ENCODE measurements at places on chromosomes 1 and 21.

DNA sequence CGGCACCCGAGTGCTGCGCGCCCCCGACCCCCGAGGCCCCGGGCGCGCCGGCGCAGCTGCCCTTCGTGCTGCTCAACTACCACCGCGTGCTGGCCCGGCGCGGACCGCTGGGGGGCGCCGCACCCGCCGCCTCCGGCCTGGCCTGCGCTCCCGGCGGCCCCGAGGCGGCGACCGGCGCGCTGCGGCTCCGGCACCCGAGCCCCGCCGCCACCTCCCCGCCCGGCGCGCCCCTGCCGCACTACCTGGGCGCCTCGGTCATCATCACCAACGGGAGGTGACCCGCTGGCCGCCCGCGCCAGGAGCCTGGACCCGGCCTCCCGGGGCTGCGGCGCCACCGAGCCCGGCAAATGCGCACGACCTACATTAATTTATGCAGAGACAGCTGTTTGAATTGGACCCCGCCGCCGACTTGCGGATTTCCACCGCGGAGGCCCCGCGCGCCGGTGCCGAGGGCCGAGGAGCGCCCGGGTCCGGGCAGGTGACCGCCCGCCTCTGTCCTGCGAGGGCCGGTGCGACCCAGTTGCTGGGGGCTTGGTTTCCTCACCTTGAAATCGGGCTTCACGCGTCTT lies 49.0 kb downstream of the SIM2 start:
- no peak for DNase-seq

- no peak for DNase-seq
Observed at GRCh38 chr1:204880906-204881305, 10.2 kb downstream of the NFASC start.

DNA sequence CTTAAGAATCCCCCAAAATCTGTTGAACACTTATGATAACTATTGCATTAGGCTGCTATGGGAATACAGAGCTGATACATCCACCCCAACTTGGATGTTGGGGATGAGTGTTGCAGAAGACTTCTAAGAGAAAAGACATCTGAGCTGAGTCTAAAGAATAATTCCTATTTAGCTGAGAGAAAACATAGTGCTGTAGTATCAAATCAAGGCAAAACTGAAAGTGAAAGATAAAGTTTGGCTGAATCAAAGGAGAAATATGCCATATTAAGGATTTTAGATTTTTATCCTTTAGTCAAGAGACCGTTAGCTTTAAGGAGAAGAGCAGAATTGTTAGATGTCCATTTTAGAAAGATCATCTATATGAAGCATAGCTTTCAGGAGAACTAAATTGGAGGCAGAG lies 726.9 kb upstream of the PTBP2 start:
- DNase-seq: no peak

DNA sequence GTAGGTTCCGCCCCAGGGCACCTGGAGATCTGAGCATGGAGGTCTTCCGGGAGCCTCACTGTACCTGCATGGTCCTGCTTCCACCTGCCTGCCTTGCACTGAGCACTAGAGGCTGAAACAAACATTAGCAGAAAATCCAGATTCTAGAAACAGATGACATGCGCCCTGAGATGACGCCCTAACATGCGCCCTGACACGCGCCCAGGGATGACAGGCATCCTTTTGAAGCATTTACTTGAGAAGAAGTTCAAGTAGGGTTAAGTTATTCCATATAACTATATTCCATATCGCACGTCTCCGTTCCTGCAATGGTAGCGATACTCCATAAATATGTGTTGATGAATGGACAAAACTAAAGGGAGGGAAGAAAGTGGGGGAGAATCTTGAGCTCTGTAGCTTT lies 13.7 kb downstream of the ACTA1 start:
- no peak for DNase-seq

GRCh38 chr1:112605633-112606327 lies 13.2 kb downstream of the ST7L start:
- DNase-seq: no peak

DNA sequence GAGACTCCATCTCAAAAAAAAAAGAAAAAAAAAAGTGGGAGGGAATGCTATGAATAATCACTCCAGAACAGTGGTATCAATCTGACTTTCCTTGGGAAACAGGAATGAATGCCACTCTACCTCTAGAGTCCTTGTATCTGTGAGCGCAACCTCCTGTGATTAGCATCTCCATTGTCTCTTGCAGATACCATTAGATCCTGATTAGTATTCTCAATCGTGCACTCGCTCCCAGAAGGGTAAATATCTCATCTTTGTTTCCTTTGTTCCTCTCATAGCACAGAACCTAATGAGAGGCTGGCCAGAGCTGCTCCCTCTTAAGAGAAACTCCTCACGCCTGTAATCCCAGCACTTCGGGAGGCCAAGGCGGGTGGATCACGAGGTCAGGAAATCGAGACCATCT lies 184.4 kb upstream of the KCNK2 start:
- DNase-seq: no peak

GRCh38 chr1:24717887-24718650 lies 27.2 kb upstream of the CLIC4 start:
- DNase-seq: no peak

GRCh38 chr1:227318016-227318852 lies at the start of gene CDC42BPA:
Gene CDC42BPA, minus strand, starts transcription at chr1:227318492. Its CDS starts 1,310 bp downstream, at chr1:227317182.
- no peak for DNase-seq

DNA sequence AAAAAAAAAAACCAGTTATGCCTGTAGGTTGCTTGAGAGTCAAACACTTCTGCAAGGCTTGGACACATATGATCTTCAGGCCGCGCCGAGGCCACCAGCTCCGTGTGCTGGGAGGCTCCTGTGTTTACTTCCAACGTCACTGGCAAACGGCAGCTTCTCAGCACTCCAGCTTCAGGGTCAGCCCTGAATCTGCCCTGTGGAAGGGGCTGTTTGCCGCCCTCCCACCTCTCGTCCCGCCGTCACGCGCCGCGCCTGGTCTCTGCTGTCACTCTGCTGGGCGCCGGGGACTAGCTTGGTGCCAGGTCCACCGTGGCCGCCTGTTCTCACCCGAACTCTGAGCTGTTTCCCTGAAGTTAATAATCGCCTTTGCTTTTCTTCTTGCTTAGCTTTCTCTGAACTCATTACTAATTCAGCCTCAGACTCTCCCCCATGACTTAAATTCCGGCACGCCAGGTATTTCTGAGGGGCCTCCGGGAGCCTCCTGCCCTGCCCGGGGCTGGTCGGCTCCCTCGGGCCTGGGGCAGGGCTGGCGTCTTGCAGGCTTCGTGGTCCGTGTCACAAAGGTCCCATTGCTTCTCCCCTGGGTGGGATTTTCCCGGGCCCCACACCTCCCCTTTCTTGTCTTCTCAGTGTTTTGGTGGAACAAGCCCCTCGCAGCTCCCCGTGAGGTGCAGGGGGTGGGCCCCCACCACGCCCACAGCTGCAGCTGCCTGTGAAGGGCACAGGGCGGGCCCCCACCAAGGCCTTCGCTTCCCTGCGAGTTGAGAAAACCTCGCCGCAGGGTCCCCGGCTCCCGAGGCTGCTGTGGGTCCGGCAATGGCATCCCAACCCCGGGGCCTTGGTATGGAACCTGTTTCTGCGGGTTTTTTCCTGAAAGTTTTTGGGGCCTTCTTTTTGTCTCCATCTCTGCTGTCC lies 14.6 kb upstream of the C1orf159 start:
- no peak for DNase-seq
